ENCODE measurements at places on chromosomes 4 and X. TPM values are rescaled to one million over a fixed set of nuclear protein-coding genes. Genes with fewer than 3 reads are reported as not detected.

SSX4B gene
- not detected for total RNA-seq

NEUROG2 gene
- total RNA-seq: 0.03 TPM

HELT gene
- total RNA-seq: not detected

PDCL2 gene
- not detected for total RNA-seq

GPR143 gene
- 0.21 TPM for total RNA-seq

EFHC2 gene
- 0.24 TPM for total RNA-seq

Data from A549 treated with AZD2906 at 1 μM for 4 hours (cell line).